ENCODE measurements at places on chromosomes 5 and 9. TPM values are rescaled to one million over a fixed set of nuclear protein-coding genes. Genes with fewer than 3 reads are reported as not detected.

MARCHF11 gene
- not detected for total RNA-seq

SNX24 gene
- total RNA-seq, result 25.6 TPM

SLC45A2 gene
- not detected for total RNA-seq

RPS14 gene
- total RNA-seq, result 1,105 TPM

MCC gene
- total RNA-seq, result 63.6 TPM

ZNF366 gene
- total RNA-seq, result under 0.01 TPM

CENPK gene
- 7.0 TPM for total RNA-seq

Data from hair follicle dermal papilla cell (primary cell).